NAMALWA (cell line): ENCODE measurements at places on chromosomes 6 and 20.
A peak's percentile ranks its signal among the peaks of the same experiment; 100 is the strongest.

DNA sequence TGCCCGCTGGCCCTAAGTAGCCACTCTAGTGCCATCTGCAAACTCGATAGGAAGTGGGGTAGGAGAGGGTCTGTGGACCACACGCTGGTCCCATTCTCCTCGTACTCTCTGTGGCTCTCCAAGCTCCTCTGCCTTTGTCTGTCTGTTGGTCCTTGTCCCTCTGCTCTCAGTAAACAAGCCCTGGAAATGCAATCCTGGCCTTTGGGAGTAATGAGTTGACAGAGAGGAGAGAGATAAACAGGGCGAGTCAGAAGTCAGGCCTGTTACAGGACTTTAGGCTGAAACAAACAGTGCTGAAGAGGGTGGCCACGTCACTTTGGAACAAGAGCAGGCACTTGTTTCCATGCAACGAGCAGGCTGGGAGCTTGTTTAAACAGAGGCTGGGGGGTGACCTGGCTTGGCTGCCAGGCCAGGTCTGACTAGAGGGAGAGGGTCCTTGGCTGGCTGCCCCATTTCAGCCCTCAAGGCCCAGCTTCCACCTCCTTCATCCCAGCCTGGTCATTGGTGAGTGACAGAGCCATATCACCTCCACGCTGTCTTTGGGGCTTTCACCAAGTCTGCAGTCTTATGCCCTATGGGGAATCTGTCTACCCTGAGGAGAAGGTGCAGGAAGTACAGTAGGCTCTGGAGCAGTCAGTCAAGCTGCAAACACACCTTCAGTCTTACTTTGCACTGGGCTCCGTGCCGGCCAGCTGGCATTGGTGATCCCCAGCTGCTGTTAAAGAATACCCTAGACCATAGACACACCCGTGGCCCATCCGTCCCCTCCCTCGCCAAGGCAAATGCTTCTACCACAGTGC is 22.6 kb downstream of the FOXP4 start:
- DNase-seq: no peak

- DNase-seq: no peak
Measured at GRCh38 chr6:142728910-142729481, 216.0 kb downstream of the HIVEP2 start.

- no peak for DNase-seq
Measured at GRCh38 chr6:1892716-1893115, 283.0 kb downstream of the FOXC1 start.

GRCh38 chr6:36871686-36872085 is 2.9 kb downstream of the PPIL1 start:
- no peak for DNase-seq

GRCh38 chr6:82909551-82909950 is 156.1 kb downstream of the UBE3D start:
- no peak for DNase-seq

- no peak for DNase-seq
Measured at GRCh38 chr6:47268572-47269187, 41.0 kb downstream of the TNFRSF21 start.

DNA sequence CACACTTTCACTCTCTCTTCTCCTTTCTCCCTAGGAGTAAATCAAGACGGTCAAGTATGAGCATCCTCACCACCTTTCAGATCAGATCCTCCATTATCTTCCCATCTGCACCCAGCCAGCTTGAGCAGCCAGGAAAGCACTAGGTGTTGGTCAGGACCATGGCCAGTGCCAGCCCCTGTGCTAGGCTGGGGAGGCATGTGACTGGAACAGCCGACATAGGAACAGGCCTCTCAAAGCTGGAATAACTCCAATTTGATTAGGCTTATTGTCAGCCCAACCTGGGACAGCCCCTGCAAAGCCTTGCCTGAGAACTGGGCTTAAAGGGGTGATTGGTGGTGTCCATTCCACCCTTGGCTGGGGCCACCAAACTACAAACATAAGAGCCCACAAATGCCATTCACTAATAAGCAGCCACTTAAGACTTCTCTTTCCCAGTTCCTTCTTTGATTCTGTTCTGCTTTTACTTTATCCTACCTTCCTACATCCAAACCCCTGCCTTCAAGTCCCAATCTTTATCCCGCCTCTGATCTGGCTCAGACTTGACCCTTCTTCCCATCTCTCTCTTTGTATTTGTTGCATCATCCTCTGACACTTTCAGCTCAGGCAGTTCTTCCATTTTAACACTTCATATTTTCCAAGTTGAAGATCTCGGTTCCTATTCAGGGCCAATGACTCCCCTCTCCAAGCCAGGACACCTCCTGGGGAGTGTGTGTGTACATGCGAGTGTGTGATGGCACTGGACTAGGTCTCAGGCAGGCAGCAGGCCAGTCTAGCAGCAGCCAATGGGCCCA is 4.5 kb upstream of the TREM2 start:
- peak; percentile 8 for DNase-seq

GRCh38 chr6:55819811-55820210 is 55.6 kb downstream of the BMP5 start:
- DNase-seq: no peak

- no peak for DNase-seq
Measured at GRCh38 chr6:22113026-22113766, 183.6 kb downstream of the PRL start.

- no peak for DNase-seq
Measured at GRCh38 chr6:8683204-8683603, 247.9 kb upstream of the SLC35B3 start.

DNA sequence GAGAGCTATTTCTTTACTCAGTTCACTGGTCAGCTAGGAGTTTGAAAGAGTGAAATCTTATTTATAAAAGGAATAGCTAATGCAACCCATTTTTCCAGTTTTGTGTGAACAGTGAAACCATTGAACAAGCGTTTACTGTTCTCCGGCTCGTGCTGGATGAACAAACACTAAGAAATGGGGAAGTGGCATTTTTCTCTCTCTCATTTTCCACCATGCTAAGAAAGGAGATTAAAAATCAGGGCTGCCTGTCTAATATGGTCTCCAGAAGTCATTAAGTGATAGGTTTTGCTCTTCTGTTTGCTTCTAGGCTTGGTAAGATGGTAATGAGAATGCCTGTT is 774 bp upstream of the SFT2D1 start:
- peak; percentile 82 for DNase-seq

DNA sequence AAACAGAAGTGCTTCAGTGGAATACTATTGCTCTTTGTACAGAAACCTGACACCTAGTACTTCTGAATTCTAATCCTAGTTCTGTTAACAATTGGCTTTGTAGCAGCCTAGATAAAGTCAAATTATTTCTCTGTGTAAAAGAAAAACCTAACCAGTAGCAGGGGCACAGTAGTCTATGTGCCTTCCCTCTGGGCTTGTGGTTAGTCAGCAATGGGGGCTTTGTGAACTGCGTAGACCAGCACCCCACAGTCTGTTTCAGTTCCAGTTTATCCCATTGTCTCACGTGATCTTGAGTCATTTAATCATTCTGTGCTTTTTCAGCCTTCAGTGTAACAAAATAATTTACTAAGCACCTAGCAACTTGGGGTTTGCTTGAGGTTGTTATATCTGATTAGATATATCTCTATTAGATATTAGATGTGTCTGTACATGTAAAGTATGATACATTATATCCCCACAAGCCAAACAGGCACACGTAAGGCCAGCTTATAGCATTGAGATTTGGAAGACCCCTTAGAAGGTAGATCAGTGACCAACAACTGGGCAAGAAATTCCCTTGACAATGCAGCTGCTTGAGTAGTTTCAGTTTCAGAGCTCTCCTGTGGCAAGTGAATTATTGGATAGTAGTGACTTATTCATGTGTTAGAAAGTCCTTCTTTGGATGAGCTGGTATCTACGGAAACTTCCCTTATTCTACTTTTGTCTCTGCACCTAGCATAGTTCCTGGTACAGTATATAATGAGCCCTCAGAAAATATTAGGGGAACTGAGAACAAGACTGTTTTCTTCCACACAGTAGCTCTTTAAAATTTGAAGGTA is 27.9 kb upstream of the CCR6 start:
- DNase-seq: peak; percentile 77

- DNase-seq: no peak
Measured at GRCh38 chr6:41353333-41353732, 17.9 kb downstream of the NCR2 start.

DNA sequence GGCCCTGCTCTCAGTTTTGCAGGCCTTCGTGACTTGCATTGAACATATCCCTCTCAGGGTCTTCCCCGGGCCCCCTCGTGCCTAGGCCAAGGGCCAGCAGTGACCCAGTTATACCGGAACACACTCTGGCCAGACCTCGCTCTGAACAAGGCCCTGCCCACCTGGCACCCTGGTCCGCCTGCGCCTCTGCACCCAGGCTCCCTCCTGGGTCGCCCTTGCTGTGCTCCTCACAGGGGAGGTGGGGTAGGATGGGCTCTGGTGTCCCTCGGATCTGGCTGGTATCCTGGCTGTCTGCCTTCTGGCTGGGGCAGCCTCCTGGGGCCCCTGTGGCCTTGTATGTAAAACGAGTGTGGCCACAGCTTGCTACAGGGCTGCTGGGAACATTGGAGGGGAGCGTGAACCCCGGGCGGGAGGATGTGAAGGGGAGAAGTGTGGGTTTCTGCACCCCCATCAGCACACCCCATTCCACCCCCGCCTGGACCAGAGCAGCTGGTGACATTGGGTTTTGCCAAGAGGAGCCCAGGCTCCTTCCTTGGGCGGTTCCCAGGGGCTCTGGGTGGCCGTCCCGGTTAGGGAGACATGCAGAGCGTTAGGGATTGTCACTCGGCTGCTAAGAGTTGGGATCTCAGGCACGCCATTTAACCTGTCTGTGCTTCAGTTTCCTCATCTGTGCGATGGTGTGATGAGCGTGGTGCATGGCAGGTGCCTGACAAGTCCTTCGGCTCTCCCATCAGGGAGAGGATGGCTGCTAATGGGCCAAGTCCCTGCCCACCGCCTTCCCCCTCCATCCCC is 17.5 kb downstream of the SRC start:
- DNase-seq: no peak

DNA sequence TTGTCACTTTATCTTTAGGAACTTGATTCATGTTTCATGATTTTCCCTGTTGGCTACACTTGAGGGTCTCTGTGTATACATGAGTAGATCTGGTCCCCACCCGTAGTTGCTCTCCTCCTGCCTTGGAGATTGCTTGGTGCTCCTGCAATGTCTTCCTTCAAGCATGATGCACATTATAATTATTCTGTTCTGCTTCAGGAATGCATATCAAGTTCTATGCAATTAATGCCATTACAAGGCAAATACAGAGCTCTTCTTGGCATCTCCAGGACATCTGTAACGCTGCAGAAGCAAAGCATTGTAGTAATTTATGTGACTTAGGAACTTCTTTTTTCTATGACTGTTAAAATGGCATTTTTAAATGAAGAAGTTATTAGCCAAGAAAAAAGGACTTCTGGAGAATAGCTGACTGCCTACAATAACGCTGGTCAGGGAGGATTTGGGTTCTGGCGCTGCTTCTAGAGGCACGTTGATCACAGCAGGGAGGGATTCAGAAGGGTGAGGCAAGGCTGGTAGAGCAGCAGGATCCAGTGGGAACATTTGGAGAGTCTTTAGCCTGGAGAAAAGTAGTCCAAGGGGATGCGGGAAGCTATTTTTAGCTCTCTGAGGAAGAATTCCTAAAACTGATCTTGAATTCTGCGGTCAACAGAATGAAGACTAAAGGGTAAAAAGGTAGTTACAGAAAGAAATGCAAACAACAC is 203.6 kb downstream of the PLCB1 start:
- DNase-seq: no peak

- no peak for DNase-seq
Measured at GRCh38 chr6:1781817-1782184, 172.1 kb downstream of the FOXC1 start.

DNA sequence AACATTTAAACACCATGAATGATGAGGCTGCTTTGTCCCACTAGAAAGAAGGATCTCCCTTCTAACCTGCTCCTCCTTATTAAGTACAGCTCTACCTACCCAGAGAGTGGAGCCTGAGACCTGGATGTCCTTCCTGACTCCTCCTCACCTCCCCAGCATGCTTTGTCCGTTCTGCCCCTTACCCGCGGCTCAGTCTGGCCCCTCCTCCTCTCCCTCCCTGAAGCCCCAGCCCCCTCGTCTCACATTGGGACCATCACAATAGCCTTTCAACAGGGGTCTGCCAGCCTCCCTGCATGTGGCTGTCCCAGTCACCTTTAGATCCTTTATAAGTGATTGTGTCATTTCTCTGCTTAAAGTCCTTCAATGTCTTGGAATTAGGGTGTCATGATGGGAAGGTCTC is 72.5 kb downstream of the DZANK1 start:
- no peak for DNase-seq

GRCh38 chr6:163729127-163729872 is 314.8 kb downstream of the QKI start:
- DNase-seq: no peak

DNA sequence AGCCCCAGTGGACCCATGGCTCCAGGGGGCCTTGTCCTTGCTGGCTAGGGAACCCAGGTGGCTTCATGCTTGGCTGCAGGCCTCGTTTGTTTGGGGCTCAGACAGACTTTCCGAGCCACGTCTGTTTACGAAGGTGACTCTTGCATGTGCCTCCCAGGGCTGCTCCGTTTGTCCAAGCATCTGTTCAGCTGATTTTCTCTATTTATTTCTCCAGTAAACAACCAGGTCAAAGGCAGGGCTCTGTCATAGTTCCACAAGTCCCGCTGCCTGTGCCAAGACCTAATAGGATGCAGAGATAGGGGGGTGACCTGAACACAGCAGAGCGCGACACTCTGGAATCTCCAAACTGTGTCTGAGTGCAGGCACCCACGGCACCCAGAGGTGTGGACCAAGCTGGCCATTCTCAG is 12.8 kb upstream of the SPO11 start:
- DNase-seq: peak; percentile 96

DNA sequence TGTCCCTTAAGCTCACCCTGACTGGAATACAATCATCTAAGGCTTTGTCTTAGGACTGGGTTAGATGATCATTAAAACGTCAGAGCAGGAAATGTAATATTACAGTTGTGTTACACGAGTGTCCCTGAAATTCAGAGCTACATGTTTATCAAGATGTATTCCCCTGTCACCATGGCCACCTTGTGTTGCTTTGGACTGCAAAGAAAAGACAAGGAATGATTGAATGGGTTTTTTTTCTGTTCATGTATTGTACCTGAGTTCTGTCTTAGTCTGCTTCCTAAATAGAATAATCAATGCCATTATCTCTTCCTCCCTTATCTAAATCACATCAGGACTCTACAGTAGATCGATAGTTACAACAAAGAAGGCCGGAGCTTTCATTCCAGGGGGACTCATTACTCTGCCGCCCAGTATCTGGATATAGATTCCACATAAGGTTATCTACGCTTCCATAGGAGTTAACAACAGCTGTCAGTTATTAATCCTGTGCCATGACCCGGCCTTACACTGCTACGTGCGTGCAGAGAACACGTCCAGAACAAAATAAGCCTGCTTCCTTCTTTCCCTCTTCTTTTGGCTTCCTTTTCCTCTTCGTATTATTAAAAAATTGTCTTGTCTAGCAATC is 274.1 kb upstream of the SASH1 start:
- DNase-seq: no peak

GRCh38 chr6:17297271-17298080 is 16.3 kb downstream of the RBM24 start:
- no peak for DNase-seq

GRCh38 chr20:58099956-58100730 is 128.3 kb downstream of the ANKRD60 start:
- no peak for DNase-seq

- DNase-seq: no peak
Measured at GRCh38 chr6:105097288-105097687, 82.5 kb downstream of the POPDC3 start.

- no peak for DNase-seq
Measured at GRCh38 chr6:159196430-159196975, 27.3 kb downstream of the FNDC1 start.
